ENCODE measurements at places on chromosomes 6 and 20.

GRCh38 chr6:158353883-158354877, 41.9 kb downstream of the TULP4 start:
- H3K4me1 ChIP-seq = peaks cover 8% of the 10 kb centered on the region
- DNase-seq = no peak
- no peak overlapping the region for H3K4me3 ChIP-seq

GRCh38 chr6:84615113-84615850, 149.1 kb downstream of the TBX18 start:
- no peaks in the 10 kb centered on the region for H3K36me3 ChIP-seq
- H3K27ac ChIP-seq = no peak overlapping the region
- H3K4me3 ChIP-seq = no peak overlapping the region
- H3K4me1 ChIP-seq = no peaks in the 10 kb centered on the region

GRCh38 chr20:41359541-41360011, 7.0 kb downstream of the EMILIN3 start:
- DNase-seq = no peak
- no peaks in the 10 kb centered on the region for H3K36me3 ChIP-seq
- no peaks in the 10 kb centered on the region for H3K4me1 ChIP-seq
- H3K4me3 ChIP-seq = no peak overlapping the region

DNA sequence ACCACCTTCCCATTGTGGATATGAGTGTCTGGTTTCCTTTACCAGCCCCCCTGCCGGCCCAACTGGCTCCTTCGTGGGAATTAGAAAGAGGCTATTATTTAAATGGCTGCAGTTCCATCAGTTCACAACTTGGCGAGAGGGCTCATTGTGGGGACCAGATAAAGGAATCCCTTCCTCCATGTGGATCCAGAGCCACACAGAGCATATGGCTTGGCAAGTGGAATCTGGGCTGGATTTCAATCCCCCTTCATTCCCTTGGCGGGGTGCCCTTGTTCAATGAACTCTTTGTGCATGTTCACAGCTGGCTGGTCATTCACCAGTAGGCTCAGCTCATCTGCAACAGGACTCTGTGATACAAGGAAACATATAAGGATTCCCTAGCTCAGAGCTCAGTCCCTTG, 140.6 kb downstream of the OPN5 start:
- H3K36me3 ChIP-seq = no peaks in the 10 kb centered on the region
- no peak overlapping the region for H3K4me3 ChIP-seq
- H3K27ac ChIP-seq = no peak overlapping the region

DNA sequence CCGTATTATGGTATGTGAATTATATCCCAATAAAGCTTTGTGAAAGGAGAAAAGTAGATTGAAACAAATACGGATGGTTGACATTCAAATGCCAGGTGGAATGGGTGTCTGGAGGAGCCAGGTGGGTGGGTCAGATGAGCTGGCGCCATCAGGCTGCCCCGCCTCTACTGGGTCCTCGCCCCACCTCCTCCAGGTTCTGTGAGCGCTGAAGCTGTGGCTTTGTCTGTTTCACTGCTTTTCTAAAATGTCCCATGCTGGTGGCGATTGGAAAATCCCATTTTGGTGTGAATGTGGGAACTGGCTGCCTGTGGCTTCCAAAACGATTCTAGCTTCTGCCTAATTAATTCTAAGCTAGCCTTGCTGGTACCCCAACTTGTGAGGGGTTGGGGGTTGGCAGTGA, 16.5 kb downstream of the DUSP22 start:
- no peak for DNase-seq
- no peaks in the 10 kb centered on the region for H3K27me3 ChIP-seq
- peaks cover 23% of the 10 kb centered on the region for H3K4me1 ChIP-seq
